ENCODE measurements at places on chromosomes 4 and X.
A peak's percentile ranks its signal among the peaks of the same experiment; 100 is the strongest.

- peak; percentile 41 for DNase-seq
Observed at GRCh38 chr4:10619220-10619619, 65.3 kb downstream of the CLNK start.

GRCh38 chr4:19005211-19005610 is 983.7 kb upstream of the LCORL start:
- peak; percentile 36 for DNase-seq

DNA sequence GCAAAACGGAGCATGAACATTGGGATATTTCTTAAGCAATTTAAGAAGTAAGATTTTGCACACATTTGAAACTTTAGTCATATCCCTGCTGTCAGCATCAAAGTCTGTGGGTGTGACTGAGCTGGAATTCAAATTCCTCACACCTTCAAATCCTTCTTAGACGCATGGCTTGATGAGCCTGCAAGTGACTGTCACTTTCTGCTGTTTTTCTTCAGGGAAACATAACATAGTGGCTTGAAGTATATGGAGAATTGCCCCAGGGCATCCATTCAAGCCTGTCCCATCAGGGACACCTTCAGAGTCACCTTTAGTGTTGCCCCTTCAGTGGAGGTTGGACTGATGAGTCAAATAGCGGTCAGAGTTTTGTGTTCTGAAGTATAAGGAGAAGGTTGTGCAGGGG is 17.4 kb downstream of the FHDC1 start:
- DNase-seq = no peak

DNA sequence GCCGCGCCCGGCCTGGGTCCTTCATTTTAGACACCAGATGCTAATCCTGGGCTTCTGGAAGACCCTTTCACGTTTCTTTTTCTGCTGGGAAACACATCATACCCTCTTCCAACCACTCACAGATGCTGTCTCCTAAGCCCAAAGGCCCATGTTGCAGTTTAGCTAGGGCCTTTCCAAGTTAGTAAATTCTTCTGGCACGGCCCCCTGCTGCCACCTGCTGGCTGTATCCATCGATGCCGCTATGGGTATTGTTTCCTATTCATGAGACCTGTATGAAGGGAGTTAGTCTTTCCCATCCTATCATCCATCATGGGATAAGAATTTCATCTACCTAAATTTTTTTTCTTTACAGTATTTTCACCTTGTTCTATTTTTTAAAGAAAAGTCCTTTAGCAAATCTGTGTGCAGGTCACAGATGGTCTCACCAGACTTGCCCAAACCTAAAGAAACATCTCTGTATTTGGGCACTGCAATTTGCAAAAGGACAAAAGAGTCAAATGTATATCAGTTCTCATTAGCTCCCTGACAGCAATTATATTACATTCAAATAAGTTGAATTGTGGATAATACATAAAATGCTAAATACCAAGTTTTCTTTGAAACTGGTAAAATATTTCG is 37.8 kb upstream of the SLC9A7 start:
- DNase-seq = no peak

DNA sequence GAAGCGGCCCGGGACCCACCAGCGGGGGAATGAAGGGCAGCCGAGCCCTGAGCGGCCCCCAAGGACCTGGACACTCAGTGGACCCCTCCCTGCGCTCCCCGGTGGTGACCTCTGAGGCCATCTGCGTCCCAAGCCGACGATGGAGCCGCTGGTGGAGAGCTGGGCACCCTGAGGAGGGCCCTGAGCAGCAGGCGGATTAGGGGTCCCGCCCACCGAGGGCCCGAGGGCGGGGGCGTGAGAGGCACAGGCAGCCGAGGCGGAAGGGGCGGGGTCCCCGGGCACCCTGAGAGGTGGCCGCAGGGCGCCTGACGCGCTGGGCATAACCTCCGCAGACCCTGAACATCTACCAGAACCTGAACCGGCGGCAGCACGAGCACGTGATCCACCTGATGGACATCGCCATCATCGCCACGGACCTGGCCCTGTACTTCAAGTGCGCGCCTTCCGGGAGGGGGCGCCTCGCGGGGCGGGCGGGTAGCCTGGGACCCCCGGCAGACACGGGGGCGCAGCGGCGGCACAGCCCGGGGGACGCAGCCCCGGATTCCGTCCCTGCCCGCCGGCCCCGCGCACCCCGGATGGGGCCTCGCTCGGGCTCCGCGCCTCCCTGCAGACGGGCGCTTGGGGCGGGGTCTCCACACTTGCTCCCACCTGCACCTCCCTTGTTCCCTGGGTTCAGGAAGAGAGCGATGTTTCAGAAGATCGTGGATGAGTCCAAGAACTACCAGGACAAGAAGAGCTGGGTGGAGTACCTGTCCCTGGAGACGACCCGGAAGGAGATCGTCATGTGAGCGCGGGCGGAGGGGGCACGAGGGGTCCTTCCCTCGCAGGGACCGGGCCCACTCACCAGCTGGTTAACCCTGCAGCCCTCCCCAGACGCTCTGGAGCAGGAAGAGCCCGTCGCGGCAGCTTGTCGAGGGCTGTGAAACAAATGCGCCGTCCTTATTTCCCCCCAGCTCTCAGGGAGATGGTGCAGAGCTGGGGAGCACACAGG is 10.3 kb downstream of the ATP5ME start:
- DNase-seq = no peak

DNA sequence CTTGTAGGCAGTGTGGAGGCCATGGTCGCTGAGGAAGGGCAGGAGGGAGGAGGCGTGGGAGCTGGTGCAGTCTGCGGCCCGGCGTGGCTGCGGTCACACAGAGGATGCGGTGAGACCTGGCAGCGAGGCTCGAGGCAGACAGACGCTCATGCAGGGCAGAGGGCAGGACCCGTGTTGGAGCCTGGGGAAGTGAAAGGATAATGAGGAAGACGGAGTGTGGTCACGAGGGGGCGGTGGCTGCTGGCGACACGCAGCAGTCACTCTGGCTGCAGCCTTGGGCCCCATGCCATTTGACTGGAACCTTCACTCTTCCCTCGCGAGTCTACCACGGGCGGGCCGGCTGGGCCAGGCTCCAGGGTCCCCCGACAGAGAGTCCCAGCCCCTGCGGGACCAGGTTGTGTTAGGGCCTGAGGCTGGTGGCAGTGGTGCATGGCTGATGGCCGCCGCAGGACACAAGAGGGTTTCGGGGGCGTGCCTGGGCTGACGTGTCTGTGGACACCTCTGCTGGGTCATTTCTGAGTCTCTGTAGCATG is 68.8 kb upstream of the HGFAC start:
- no peak for DNase-seq

- DNase-seq = no peak
Observed at GRCh38 chr4:182065255-182065654, 177.9 kb upstream of the TENM3 start.

DNA sequence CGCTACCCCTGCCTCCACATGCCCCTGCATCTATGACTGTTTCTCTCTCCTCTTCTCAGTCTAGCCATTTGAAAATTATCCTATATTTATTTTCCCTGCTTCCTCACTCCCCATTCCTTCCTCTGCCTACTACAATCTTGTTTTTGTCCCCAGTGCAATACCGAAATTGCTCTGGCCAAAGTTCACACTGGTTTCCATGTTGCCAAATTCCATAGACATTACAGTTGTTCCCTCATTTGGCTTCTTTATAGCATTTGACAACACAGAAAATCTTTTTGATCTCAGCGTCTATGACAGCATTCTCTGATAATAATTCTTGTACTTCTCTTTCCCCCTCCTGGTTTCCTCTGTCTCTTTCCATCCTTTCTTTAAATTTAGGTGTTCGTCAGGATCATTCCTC is 99.4 kb downstream of the GPR82 start:
- no peak for DNase-seq

DNA sequence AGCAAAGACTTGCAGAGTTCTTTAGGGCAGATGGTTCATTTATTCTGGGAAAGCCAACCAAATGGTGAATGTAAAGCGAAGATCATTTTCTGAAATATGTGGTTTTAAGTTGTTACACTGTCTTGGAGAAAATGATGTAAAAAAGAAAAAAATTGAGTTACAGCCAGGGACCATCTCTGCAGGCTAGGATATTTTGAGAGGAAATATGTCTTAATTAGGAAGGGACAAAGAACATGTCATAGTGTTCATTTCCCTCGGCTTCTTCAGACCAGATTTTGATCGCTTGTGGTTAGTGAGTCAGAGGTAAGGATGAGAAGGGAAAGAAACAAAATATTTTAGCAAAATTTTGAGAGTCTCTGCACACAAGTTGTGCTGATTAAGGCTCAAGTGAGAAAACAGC is 59.0 kb upstream of the C1QTNF7 start:
- DNase-seq = no peak

GRCh38 chr4:101356928-101357327 is 9.6 kb upstream of the PPP3CA start:
- DNase-seq = peak; percentile 78

GRCh38 chrX:39150220-39150619 is 349.0 kb downstream of the MID1IP1 start:
- no peak for DNase-seq

- no peak for DNase-seq
Observed at GRCh38 chrX:108702530-108702929, 33.8 kb downstream of the IRS4 start.

GRCh38 chr4:187432310-187432709 is 563.3 kb upstream of the ZFP42 start:
- DNase-seq = no peak

GRCh38 chr4:52015366-52015765 is 4.8 kb downstream of the LRRC66 start:
- no peak for DNase-seq

DNA sequence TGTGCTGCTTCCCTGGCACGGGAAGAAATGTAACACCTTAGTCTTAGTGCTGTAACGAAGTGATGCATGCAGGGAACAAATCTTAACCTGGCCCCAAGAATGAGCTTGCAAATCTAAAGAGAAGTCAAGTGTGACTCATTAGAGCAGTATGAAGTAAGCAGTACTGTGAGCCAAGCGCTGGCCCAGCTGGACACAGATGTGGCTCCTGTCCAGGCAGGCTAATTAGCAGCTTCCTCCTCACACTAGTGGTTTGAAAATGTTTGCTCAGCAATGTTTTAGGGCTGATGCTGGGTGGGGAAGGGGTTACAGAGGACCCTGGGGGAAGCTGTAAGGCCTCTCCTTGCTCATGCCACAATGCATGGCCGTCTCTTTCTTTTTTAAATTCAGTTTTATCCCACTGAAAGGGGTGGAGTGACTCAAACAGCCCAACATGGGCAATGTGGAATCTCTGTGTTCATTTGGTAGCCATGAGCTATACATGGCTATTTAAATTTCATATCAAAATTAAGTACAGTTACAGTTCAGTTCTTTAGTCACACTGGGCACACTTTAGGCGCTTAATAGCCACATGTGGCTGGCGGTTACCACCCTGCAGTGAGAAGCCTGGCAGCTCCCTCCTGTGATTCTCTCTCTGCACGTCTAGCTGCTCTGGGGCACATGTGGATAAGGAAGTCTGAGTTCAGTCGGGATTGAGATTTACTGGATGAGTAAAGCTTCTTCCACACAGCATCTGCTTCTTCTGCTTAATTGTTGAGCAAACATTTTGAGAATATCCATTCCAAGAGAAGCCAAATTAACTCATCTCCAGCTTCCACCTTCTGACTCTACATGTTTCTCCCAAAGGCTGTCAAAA is 48.8 kb downstream of the MAP7D2 start:
- DNase-seq = peak; percentile 77
